ENCODE measurements at places on chromosomes 7 and 10.

DNA sequence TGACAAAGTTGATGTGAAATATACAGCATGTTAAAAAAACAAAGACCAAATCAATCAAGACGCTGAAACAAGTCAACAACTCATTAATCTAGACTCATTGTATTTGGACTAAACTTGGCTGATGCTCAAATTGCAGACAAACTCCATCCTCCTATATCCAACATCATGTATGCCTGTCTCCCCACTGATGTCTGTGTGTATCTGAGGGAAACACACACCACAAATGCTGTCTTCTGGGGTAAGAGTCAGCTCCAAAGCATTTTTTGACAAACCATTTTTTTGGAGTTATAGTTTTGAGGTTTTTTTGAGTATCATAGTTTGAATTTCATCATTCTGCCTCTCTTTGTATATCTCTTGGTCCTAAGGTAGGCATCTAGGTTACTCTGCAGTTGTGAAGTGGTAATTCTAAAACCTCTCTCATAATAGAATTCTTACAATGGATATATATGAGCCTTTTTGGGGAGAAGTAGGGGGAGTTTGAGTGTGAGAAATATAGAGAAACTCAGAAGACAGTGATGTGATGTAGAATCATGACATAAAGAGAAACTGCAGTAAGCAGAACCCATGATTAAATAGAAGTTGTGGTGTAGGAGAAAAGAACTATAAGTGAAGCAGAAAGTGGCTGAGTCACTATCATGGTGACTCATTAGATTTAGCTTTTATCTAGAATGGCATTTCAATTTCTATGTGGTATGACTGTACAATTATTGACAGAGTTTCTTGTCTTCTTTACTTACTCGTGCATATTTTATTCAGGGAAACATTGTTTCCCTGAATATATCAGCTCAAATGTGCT lies 1531.1 kb upstream of the LRRTM3 start:
- no peak for DNase-seq

GRCh38 chr7:31098642-31099360 lies 46.7 kb downstream of the ADCYAP1R1 start:
- peak; percentile 36 for DNase-seq

DNA sequence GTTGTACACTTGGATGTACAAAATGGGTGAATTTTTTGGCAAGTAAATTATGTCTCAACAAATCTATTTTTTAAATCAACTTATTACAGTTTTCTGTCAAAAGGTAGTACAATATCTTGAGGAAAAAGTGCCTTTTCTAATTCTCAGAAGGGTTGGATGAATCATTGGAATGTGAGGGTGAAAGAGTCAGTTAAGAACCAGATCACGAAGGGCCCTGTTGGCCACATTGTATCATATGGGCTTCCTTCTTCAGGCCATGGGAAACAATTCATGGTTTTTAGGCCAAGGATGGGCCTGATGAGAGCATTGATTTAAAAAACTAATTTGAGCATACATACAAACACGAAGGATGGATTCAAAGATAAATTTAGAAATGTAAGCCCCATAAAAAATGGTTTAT lies 503.7 kb downstream of the TNS3 start:
- no peak for DNase-seq

GRCh38 chr10:128078136-128078969 lies 47.9 kb downstream of the MKI67 start:
- DNase-seq = no peak

DNA sequence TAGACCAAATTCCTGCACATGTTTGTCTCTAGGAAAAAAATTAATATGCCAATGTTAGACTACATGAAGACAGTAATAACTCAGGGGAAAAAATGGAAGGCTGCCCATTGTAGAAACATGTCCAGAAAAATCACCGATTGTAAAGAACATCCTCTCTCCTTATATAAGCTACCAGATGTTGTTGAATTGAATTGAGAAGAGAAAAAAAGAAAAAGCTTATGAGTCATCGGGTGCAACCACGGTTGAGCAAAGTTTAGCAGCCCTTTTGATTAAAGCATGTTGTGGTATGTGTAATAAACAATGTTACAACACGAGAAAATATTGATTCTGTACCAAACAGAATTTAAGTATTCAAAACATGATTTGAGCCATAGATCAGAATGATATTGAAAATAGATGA lies 102.3 kb upstream of the ARHGAP21 start:
- no peak for DNase-seq

DNA sequence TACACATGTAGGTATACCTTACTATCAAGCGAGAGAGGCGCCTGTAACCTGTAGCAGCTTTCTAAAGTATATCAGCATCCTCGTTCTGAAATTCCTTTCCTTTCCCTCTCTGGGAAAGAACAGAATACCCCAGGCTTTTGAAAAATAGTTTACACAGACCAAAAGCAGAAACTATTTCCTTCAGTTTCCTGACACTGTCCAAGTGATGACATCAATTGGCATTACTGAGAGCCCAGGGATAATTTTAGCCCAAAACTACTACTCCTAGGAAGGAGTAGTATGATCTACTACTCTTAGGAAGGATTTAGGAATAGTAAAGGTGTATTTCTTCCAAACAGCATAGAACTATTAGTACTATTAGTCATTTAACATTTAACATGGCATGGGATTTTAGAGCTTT lies 6.0 kb downstream of the GNG11 start:
- DNase-seq = no peak

- DNase-seq = no peak
These were observed 2.2 kb upstream of the CHCHD1 start for GRCh38 chr10:73779539-73780197.

DNA sequence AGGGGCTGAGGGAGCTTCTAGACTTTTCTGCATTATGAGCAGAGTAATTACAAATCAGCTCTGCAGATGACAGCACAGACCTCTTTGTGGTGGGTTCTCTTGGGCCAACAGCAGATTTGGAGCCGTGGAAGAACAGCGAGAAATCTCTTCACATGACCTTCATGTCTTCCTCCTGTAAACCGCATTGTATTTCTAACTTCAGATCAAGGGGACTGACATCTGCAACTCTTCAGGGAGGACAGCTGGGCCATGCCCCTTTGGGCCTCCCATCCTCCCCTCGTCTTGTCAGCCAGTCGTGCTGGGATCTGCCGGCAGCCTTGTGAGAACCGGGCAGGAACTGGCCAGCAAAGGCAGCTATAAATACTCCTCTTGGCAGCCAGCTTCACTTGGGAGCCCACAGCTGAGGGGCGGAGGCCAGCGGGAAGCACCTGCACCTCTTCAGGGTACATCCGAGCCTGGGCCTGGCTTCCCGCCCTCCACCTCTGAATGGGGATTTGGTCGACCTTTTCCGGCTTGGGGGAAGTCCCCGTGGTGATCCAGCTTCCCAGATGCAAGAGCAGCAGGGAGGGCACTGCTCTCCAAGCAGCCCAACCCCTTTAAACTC lies 54.7 kb downstream of the STEAP1B start:
- peak; percentile 89 for DNase-seq

- DNase-seq = peak; percentile 18
These were observed 13.4 kb downstream of the PRKAG2 start for GRCh38 chr7:151863386-151864079.

GRCh38 chr7:13021566-13022300 lies 334.3 kb downstream of the ARL4A start:
- DNase-seq = no peak

- DNase-seq = no peak
These were observed 238.7 kb downstream of the SEC23IP start for GRCh38 chr10:120131183-120131582.

DNA sequence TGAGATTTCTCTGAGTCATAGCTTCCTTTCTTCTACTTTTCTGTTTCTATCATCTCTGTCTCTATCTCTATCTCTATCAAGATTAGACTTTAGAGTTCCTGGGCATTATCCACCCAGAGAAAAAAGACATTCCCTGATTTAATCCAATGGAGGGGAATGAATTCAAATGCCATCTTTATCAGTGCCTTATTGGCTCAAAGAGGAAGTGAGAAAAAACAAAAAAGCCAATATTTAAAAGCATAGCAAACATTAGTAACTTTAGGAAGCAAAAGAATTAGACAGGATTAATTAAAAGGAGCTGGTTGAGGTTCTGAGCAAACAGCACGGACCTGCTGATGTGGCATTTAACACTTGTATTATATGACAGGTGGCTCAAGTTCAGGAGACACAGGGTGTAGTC lies 736.5 kb downstream of the REEP3 start:
- no peak for DNase-seq

DNA sequence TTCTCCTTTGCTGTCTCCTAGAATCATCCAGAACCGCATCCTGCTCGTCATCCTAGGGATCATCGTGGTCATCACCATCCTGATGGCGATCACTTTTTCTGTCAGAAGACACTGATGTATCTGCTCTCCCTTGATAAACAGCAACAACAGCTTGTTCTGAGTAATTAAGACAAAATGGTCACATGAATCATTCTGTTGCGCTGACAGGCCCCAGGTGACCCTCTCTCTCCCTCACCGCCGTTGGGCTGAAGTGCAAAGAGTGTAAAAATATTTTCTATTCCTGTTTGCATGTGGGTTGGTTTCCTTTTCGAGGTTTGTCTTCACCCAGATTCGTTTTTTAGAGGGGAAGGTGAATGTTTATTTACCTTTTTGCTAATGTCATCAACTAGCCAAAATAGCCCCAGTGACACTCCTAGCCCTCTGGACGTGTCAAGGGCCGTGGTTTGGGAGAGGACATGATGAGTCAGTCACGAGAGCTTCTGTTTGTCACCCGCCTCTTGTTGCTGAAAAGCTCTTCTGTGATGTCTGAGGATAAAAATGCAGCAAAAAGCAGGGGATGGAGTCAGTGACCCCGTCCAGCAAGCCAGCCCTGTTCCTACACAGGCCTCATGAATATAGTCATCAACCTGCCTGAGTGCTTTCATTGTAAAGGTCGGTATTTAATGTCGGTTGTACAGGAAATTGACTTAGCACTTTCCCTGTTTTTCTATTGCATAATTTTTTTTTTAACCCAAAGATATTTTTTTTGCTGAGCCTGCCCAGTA lies 134.6 kb upstream of the TCF7L2 start:
- DNase-seq = no peak

DNA sequence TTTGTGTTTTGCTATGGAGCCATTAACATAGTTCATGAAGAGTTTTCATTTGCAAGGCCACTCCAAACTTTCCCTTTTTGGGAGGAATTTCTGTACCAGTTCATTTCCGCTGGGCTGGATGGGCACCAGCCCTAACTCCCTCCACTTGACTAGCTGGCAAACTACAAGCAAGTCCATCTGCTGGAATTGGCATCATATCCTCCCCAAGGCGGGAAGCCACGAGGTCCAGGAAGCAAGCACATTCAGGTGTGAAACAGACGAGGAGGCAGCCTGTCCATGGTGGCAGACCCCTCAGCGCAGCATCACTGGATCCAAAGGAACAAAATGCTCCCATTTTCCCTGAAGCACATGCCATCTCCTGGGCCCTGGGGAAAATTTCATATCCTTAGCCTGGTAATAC lies 125.8 kb downstream of the ABLIM1 start:
- no peak for DNase-seq

GRCh38 chr7:151432658-151433521 lies 7.1 kb downstream of the CRYGN start:
- peak; percentile 64 for DNase-seq

DNA sequence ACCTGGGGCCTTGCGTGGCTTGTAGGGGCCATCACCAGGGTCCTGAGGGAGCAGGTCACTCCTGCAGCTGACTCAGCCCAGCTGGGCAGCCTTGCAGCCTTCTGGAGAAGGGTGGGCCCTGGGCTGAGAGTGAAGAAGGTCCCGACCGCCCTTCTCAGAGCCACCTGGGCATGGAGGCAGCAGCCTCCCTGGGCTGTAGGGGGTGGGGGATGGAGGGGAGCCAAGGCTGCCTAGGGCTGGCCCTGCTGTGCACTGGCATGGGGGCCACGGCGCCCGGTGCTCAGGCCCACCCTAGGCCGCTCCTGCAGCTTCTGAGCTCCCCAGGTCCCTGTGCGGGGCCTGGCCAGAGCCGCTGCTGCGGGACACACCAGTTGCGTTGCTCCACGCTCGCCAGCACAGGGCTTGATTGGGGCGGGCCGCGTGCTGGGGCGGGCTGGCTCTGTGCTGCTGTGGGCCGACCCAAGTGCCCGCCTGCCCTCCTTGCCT lies 63.6 kb upstream of the NKX6-2 start:
- DNase-seq = peak; percentile 67

- no peak for DNase-seq
These were observed 231.0 kb upstream of the LYZL1 start for GRCh38 chr10:29057822-29058331.

DNA sequence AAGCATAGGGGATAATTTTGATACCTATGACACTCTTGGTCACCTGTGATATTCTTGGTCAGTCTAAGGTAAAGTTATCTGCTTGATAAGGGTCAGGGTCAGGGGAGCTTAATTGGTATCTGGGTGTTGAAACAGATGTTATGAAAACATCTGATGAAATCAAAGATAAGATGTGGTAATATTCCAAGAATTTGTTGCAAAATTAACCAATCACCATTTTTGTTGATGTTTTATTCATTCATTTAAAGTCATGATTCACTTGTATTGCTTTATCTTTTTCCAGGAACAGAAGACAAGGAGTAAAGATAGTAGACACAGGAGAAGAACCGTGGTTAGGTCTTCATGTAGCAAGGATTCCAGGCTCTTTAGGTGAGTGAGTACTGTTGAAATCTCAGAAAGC lies 103.1 kb downstream of the SEMA3C start:
- DNase-seq = no peak

- DNase-seq = no peak
These were observed 133.4 kb downstream of the PRKCQ start for GRCh38 chr10:6446711-6447110.
